T47D (cell line): ENCODE measurements at places on chromosomes 3 and 15.

- no peak for DNase-seq
These were observed 9.6 kb upstream of the HDC start for GRCh38 chr15:50275091-50275490.

- DNase-seq = no peak
These were observed 339.2 kb downstream of the CHL1 start for GRCh38 chr3:535566-536416.

GRCh38 chr15:66594344-66594743, 28.5 kb upstream of the LCTL start:
- DNase-seq = peak; percentile 51

DNA sequence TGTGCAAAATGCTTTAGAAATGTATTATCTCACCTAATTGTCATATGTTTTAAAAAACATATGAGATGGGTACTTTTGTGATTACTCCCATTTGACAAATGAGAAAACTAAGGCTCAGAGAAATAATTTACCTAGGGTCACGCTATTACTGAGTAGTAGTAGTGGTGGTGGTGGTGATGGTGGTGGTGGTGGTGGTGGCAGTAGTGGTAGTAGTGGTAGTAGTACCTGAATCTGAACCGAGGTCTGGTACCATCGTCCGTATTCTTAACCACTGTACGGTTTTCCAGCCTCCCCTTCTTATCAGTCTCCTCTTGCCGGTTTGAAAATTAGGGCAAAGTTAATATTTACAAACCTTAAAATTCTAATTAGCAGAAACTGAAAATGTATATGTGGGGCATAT, 102.4 kb downstream of the KLHL25 start:
- no peak for DNase-seq

DNA sequence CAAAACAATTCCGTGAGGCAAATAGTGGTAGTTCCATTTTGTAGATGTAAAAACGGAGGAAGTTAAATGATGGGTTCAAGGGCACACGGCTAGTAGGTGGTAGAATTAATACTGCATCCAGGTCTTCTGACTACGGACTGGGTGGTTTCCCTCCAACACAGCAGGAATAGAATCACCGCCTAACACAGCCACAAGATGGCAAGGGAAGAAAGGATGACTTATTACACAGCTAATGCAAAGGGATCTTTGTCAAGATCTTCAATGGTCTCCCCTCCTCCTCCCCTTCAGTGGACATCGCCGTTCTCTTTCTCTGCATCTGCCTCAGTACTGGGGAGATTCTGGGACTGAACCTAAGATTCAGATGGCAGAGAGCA, 524 bp upstream of the TOPBP1 start:
- DNase-seq = peak; percentile 67

GRCh38 chr15:67127331-67127664, 61.9 kb downstream of the SMAD3 start:
- DNase-seq = no peak

DNA sequence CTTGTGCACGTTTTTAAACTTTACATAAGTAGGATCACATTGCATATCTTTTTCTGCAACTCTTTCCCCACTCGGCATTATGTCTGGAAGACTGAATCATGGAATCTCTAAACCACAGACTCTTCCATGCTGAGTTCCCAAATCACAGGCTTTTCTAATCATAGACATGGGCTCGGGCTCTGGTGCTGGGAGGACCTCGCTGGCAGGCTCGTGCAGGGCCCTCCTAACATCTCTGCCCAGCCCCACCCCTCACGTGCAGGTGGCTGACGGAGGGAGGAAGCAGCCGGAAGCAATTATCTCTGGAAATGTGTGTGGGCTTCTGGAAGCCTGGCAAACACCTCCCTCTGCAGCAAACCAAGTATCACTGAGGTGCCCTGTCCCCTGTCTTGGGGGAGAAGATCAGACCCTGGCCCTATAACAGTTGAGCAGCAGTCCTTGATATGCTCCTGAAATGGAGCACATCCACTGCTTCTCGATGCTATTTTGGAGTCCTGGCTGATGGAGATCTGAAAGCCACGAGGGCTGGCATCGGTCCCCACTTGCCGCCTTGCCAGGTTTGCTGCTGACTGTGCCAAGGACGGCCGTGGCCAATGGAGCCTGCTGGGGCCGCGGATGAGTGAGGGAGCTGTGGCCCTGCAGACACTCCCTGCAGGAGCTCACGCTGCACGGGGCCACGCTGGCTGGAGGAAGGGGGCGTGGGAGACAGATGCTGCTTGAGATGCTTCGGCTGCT, 4.4 kb upstream of the IQSEC1 start:
- no peak for DNase-seq

DNA sequence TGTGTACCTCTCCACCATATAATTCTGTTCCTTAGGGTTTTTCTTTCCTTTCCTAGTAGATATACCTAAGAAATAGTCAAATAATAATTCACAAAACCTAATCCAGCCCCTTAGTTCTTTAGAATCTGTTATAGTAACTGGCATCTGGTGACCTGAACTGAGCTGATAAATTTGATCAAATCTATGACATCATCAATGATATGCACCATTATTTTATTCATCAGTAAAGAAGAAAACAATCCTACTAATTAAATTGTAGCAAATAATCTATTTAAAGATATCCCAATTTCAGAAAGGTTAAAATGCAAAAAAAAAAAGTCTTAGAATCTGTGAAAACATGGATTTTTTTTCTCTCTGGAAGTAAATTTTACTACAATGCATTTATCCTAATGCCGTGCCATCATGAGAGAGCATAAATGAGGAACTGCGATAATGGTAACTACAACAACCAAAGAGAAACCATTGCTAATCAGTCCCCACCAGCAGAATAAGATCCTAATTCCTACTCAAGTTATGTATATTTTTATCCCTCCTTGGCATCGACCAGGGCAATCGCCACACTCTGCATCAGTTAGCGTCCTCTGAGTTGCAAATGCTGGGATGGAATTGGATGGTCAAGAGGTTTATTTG, 6.6 kb upstream of the MNS1 start:
- DNase-seq = no peak

DNA sequence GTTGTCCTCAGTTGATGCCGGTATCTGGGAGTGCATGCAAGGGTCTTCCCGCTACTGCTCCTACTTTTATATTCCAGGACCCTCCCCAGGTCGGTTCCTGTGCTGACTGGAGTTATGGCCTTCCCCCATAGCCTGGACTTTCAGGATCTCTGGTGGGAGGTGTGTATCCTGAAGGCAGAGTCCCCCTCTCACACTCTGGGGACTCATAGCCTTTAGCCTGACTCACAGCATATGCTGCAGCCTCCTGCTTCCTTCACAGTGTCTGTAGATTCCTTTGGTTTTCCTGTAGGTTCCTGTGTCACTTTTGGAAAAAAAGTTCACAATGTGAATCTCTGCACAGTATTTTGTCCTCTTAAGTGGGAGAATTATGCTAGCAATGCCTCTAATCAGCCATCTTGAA, 180.6 kb upstream of the RBMS3 start:
- no peak for DNase-seq

GRCh38 chr15:34275721-34276120, 50.9 kb downstream of the EMC4 start:
- DNase-seq = no peak

GRCh38 chr3:45939341-45939771, 3.9 kb upstream of the CXCR6 start:
- no peak for DNase-seq

DNA sequence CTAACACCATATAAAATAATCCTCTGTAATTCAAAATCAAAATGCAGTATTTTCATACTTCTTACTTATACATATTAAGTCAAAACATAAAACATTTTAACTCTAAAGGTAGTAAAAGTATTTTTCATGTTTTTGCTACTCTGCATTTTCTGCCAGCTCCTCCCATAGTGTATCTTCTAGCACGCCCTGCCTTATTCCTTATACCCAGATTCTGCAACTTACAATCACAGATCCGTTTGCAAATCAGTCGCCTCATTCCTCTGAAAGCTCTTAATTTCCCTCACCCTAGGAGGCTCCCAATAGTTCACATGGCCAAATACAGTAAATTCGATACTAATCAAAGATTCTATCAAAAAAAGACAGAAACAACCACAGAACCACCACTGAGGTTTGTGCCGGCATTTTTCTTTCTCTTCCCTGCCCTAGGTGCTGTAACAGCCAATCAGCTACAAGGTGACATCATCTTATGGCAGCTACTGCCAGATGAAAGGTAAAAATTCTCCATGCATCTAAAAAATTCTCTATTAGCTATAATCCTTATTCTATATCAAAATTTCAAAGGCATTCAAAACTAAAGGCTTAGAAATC, 72.9 kb downstream of the CLASP2 start:
- DNase-seq = peak; percentile 50

DNA sequence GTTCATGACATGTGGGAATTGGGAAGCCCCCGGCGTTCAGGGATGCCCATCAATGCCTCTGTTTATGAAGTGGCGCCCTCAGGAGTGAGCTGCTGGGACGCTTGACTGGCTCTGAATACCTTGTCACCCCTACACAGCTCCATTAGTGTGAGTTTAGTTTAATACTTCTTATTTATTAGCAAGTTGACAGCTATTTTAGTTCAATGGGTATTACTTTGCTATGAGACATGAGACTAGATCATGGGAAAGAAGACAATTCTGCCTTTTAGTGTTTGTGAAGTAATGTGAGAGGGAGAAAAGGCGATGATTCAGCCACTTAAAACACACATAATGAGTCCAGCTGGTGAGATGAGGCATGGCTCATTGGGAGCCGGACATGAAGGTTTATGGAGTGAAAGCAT, 678.5 kb downstream of the NR2F2 start:
- no peak for DNase-seq

DNA sequence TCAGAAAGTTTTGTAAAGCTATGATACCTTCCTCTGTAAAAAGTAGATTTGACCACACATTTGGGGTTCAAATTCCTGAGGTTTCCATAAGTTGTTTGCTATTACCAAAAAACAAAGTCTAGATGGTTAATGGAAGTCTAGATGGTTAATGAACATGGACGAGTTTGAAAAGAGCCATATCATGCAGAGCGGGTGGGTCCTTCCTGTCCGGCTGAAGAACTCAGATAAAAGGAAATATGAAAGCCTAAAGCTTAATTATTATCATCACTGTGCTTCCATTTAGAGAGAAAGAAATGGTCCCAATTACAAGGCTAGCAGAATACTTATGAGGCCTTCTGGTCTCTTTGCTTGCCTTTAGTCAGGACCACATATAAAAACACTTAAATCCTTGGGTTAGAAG, 132.1 kb upstream of the SATB1 start:
- DNase-seq = no peak

DNA sequence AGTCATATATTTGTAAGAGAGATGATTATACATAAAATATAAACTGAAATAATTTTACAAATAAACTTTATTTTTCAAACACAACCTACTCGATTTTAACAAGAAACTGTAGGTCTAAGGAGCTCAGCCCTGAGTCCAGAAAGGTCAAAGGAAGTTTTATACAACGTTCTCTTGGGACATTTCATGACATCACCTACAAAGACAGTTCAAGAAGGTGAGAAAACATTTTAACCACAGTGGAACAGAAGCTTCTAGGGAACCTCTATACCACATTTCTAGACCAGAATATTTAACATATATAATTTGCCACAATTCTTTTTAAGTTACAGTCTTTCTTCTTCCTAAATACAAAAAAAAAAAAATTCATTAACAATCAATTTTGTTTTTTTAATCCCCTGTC, 40.1 kb downstream of the CBLB start:
- DNase-seq = no peak
